CD8-positive, alpha-beta memory T cell (primary cell): ENCODE measurements at places on chromosomes 2 and 18.

- DNase-seq, result no peak
Measured at GRCh38 chr2:101803128-101803527, 105.6 kb downstream of the MAP4K4 start.

- no peak for DNase-seq
Measured at GRCh38 chr2:236117401-236117800, 50.8 kb downstream of the GBX2 start.

- DNase-seq, result no peak
Measured at GRCh38 chr2:216626168-216626874, 6.9 kb upstream of the IGFBP2 start.

- no peak for DNase-seq
Measured at GRCh38 chr2:119704670-119705120, 25.7 kb downstream of the TMEM177 start.

- DNase-seq, result no peak
Measured at GRCh38 chr18:6648581-6648980, 80.9 kb upstream of the ARHGAP28 start.

DNA sequence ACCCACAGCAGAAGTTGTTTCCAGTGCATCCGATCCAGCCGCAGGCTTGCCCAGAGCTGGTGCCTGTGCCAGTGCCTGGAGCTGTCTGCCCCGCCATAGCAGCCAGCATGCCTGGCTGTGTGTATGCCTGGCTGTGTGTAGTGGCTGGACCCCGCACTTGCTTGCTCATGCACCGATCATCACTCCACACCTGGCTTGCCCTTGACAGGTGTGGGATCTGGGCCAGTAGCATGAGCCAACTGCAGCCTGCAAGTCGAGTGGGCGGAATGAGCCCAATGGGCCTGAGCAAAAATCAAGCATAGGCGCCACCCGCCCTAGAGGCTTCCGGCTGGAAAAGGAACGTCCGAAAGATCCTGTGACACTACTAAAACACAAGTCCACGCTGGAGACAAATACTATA is 74.5 kb downstream of the EPB41L3 start:
- DNase-seq, result no peak

- DNase-seq, result no peak
Measured at GRCh38 chr2:124967325-124967724, 942.2 kb downstream of the CNTNAP5 start.

DNA sequence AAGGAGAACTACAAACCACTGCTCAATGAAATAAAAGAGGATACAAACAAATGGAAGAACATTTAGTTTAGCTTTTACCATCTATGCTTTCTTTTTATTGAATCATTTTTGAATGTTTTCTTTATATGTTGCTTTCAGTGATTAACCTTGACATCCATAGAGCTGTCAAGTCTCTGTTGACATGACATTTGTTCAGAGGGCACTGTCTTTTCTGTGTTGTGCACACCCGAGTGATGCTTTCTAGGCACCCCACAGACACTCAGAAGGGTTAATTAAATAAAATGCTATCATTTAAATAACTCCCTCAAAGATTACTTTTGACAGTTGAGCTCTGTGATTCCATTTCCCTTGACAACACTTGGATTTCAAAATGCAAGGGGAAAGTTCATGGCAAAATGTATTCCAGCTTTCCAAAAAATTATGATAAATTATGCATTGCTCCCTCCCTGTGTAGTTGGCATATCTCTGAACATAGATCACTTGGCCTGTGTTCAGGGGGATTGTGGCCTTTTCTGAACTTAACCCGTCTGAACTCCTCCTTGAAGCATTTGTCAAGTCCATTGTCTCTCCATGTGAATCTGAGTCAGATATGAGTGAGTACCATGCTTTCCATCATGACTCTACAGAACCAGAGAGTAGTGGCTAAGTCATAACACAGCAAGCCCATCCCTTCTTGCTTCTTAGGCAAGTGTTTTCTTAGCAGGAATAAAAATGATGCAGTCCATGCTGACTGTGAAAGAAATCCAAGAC is 372.6 kb downstream of the RPRM start:
- no peak for DNase-seq

DNA sequence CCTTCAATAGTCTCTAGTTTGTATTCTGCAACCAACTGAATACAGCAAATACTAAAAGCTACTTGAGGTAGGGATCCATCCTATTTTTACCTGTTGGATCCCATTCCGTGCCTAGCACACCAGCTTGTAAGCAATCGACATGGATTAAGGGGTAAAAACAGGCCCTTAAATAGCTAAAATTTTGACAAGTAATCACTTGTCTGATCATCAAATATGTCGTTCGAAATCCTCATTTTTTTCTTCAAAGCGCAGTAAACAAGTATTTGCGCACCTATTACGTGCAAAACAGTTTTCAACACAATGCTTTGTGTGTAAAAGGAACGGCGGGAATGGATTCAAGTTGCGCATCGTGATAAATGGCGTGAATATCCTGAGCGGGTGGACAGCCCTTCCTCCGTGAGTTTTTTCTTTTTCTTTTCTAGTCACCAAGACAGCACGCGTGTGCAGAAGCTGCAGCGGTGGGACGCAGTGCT is 1.4 kb upstream of the ACVR2A start:
- no peak for DNase-seq

GRCh38 chr2:191025135-191025534 is 11.2 kb upstream of the STAT1 start:
- no peak for DNase-seq

DNA sequence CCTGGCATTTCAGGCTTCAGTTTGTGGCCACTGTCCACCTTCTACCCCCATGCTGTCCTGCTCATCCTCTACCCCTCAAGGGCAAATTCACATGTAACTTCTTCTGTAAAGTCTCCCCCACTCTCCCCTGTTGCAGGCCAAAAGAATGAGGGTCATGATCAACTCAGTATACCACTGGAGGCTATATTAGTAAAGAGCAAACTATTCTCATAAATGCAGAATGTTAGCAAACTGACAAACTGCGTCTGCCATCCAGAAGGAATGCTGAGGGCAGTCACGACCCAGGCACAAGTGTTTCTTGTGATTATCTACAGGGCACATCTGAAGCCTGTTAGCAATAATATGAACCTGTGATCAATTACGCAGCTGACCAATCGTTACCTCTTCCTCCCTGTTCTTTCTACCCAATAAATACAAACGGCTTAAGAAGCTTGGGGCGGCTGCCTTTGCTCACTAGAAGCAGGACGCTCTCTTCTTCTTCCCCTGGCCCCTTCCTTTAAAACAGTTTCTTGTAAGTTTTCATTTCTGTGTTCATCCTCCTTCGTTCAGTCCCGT is 58.3 kb downstream of the SEPTIN10 start:
- DNase-seq, result no peak

DNA sequence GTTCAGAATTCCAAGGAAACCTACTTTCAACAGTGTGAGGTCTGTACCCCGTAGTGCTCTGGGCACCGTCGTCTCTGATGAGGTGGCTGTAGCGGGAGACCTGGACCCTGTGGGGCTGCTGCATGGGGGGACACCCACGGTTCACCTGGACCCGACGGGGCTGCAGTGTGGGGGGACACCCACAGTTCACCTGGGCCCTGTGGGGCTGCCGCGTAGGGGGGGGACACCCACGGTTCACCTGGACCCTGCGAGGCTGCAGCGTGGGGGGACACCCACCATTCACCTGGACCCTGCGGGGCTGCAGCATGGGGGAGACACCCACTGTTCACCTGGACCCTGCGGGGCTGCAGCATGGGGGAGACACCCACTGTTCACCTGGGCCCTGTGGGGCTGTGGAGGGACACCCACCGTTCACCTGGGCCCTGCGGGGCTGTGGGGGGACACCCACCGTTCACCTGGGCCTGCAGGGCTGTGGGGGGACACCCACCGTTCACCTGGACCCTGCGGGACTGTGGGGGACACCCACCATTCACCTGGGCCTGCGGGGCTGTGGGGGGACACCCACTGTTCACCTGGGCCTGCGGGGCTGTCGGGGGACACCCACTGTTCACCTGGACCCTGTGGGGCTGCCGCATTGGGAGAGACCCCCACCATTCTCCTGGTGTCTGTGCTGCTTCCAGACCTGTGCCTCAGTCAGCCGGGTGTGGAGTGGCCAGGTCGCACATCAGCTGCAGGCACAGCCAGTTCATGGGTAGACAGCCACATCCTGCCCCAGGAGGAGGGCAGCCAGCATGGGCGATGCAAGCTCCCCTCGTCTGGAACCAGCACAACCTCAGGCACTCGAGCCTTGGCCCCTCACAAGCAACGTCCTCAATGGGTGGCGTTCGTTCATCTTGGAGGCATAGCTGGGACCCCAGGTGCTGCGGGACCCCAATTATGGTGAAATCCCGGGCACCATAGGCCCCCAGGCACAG is 114.5 kb downstream of the TMEM18 start:
- no peak for DNase-seq

DNA sequence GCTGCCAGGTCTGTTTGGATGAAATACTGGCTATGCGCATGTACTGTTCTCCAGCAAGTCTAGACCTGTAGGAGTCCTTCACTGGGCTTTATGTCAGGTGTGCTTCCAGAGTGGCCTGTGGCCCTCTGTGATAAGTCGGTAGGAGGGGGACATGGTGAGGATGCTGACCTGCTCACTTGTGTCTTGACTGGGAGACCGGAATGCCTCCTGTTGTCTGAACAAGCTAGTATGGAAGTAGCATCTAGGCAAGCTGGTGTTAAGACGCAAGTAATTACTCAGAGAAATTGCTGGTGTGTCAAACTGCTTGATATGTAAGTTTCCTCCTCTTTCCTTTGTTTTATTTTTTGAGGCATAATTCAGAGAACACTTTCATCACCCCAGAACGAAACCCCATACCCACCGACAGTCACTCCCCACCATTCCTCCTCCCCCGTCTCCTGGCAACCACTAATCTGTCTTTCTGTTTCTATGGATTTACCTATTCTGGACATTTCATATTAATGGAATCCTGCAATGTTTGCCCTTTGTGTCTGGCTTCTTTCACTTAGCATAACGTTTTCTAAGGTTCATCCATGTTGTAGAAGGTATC is 76.4 kb downstream of the TMEM247 start:
- no peak for DNase-seq

DNA sequence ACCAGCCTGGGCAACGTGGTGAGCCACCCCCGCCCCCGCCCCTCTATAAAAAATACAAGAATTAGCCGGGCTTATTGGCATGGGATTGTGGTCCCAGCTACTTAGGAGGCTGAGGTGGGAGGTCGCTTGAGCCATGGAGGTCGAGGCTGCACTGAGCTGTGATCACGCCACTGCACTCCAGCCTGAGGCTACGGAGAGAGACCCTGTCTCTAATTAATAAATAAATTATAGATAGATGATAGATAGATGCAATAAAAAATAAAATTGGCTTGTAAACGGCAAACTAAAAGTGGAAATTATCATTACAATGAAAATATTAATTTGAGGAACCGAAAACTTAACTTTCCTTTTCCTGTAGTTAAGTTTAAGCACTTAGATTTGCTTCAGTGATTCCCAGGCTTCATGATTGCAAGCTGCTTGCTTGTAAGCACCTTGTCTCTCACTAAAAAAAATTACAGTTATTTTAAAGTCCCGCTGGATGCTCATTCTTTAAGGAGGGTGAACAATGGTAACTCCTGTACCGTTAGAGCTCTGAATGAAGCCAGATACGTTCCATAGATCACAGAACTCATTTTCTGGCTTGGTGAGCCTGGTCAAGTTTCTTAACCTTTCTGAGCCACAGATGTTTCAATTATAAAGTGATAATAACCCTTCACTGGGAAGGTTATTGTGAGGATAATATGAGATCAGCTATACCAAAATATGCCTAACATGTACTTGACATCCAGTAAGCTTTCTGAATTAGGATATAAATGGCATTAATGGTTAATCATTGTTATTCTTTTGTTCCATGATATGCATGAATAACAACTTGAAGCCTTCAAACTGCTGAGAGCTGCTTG is 9.3 kb upstream of the NARS1 start:
- DNase-seq, result no peak

- no peak for DNase-seq
Measured at GRCh38 chr2:160076914-160077313, 14.5 kb upstream of the PLA2R1 start.

DNA sequence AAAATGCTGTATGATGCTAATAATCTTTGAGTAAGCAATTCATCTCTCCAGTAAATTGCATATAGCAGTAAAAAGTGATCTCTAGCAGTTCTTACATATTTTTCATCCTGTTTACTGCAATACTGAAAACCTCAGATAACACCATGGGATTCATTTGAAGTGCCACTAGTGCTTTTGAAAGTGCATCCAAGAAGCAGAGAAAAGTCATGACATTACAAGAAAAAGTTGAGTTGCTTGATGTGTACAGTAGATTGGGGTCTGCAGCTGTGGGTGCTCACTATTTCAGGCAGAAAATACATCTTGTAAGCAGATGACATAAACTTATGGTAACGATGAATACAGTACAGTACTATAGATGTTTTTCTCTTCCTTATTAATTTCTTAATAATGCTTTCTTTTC is 1984.9 kb upstream of the LRRTM1 start:
- DNase-seq, result no peak

DNA sequence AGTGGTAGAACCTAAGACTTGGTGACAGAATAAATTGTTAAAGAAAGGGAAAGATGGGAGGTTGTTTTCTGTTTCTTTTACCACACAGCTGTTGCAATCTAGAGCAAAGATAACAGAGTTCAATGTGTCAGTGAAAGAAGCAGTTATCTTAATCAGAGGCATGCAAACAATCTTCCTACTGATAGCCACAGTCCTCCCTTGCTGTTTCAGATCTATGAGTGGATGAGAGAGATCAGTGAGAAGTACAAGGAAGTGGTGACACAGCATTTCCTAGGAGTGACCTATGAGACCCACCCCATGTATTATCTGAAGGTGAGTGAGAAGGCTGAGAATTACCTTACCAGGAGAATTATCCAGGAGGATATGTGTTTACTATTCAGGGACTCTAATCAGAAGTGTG is 15.9 kb downstream of the CPO start:
- DNase-seq, result no peak

DNA sequence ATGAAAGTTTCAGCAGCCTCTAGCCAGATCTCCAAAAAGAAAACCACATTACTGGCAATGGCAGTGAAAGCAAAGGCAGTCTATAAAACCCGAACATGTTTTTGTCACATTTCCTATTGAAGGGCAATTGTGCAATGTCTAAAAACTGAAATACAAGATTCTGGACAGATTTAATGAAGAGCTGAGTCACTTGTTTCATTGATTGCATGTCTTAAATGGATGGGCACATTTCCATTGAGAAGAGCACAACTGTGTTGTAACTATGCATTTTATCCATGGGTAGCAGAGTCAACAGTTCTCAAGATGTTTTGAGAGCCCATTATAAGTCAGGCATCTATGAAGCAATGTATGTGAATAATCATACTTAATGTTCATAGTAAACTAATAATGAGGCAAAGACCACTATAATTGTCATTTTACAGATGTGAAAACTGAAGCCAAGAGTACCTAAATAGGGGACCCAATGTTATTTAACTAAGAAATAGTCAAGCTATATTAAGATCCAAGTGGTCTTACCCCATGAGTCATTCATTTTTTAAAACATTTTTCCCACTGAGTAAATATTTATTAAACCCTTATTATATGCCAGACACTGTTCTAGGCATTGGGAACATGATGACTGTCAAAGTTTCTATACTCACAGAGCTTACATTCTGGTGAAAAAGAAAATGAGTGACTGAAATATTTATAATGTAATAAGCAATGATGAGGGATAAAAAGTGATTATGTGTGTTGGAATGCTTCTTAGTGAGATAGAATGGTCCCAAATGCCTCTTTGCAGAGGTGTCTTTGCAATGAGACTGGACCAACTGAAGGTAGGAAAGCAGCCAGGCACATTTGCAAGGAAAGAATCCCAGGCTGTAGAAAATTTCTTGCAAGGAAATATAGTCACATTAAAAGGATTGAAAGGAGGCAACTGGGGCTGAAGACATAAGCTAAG is 818.9 kb upstream of the ACVR2A start:
- DNase-seq, result no peak

GRCh38 chr2:98308068-98308467 is 38.2 kb upstream of the CNGA3 start:
- no peak for DNase-seq

GRCh38 chr2:78068808-78069207 is 546.6 kb upstream of the LRRTM4 start:
- DNase-seq, result no peak
